ENCODE measurements at places on chromosomes 5 and 9.

GRCh38 chr9:126722922-126723806, 81.7 kb upstream of the ZBTB43 start:
- DNase-seq = no peak

- DNase-seq = peak; percentile 62
These were observed 151.0 kb downstream of the GCNT1 start for GRCh38 chr9:76610011-76610352.

DNA sequence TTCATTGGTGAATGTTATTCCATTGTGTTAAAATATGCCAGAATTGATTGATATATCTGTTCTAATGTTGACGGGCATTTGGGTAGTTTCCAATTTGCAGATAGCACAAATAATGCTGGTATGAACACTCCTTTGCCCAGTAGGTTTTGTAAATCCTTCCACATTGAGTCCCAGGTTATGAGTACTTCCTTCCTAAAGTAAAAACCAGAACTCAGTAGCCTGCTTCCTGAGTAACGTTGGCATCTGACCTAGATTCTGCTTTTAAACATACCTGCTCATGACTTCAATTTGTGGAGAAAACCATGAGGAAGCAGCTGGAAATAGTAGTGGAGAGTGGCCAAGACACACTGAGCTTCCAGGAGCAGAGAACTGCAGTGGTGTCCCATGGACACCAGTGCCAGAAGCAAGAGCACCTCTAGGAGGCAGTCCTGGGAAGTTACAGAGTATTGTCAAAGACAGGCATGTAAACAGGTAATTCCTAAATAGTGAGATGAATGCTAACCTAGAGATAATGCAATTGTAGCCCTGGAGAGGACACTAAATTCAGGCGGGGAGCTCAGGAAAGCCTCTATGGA, 24.3 kb upstream of the RASGRF2 start:
- no peak for DNase-seq

DNA sequence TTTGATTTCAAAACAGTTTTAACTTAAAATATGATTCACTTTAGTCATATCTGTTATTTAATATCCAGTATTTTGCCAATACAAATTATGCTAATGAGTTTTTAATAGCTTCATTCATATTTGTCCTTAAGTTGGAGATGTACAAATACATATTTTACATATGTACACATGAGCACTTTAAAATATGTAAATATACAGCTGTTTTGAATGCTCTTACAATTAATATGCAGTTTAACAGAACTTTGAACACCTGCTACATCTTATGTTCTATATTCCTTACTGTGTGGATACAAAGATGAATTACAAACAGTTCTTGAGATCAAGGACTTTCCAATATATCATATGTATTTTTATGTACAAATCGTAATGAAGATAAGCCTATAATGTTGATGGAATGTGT, 74.0 kb downstream of the CHSY3 start:
- DNase-seq = no peak

DNA sequence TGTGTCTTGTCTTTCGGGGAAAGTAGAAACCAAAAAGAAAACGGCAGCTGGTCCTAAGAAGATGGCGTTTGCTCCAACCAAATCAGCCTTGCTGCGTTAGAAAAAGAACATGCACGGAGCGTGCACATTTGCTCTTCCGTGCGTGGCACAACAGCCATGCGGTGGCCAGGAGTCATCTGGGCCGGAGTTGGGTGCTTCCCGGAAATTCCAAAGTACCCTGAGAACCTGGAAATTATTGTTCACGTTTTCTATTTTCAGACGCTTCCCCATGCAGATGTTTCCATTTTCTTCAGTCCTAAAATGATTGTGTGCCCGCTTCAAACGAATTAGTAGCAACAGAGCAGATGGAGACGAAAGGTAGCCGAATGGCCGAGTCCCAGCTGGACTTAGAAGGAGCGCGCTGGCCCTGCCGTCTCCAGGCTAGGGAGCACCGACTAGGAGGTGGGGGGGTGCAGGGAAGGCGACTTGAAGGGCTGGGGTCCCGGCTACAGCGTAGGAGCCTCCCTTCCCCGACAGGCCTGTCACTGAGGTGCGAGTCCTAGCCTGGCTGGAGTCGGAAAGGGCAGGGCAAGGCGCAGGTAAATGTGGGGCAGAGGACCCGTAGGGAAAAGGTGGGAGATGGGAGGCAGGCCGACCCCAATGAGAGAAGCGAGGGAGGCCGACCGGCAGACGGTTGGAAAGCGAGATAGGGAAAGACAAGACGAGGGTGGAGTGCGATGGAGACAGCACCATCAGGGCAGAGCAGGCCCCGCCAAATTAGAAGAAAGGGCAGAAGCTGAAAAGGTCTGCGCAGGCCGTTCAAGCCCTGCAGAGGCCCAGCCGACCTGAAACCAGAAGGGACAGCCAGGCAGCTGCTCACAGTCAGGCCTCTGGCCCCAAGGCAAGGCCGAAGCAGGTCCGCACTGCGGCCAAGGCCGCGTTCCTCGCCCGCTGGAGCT, 1.4 kb downstream of the BARX1 start:
- DNase-seq = no peak

DNA sequence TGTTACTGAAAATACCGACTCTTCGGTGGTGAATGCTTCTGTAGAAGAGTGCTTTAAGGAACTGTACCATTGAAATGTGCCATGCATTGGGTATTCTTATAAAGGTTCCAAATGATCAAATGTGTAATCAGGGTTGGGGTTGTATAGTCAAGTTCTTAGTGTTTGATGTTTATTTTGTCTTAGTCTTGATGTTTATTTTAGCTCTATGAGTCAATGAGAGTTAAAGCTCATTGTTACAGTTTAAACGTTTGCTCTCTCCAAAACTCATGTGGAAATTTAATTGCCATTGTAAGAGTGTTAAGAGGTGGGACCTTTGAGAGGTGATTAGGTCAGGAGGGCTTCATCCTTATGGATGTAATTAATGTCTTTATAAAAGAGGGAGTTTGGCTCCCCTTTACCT, 153.0 kb downstream of the FER start:
- no peak for DNase-seq

GRCh38 chr5:50406877-50407276, 34.2 kb downstream of the EMB start:
- no peak for DNase-seq

- DNase-seq = no peak
These were observed 7.2 kb downstream of the DAB2IP start for GRCh38 chr9:121658591-121658990.

- DNase-seq = no peak
These were observed 194.9 kb upstream of the ZNF608 start for GRCh38 chr5:124941051-124942049.

Data from fibroblast of skin of left biceps (primary cell).